ENCODE measurements at places on chromosomes 12 and 14.

DNA sequence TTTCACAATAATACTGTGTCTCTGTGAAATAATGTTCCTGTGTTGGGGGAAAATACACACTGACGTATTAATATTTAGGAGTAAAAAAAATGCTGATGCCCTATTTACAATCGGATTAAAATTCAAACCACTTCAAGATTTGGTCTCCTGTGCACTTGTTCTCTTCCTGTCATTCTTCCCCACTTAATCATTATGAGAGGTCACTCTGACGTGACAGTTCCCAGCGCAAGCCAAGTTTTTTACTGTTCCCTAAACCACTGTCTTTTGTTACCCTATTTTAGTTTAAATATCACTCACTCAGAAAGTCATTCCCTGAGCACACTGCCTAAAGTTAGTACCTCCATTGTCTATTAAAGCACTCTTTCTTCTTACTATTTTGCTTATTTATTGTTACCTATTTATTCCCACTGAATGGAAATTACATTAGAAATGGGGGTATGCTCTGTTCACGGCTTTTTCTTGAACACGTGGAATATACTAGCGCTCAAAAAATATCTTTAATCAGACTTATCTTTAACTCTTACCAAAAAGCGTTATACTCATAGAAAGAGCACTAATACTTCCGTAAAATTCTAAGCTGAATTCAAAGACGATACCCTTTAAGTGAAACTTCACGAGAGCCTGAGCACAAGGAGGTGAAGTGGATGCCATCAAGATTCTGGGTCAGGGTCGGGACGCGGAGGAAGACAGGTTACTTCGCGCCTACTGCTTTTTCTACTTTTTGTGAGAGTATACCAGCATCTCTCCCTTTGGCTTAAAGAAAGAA lies 670 bp upstream of the PSMA3 start:
- DNase-seq: no peak

DNA sequence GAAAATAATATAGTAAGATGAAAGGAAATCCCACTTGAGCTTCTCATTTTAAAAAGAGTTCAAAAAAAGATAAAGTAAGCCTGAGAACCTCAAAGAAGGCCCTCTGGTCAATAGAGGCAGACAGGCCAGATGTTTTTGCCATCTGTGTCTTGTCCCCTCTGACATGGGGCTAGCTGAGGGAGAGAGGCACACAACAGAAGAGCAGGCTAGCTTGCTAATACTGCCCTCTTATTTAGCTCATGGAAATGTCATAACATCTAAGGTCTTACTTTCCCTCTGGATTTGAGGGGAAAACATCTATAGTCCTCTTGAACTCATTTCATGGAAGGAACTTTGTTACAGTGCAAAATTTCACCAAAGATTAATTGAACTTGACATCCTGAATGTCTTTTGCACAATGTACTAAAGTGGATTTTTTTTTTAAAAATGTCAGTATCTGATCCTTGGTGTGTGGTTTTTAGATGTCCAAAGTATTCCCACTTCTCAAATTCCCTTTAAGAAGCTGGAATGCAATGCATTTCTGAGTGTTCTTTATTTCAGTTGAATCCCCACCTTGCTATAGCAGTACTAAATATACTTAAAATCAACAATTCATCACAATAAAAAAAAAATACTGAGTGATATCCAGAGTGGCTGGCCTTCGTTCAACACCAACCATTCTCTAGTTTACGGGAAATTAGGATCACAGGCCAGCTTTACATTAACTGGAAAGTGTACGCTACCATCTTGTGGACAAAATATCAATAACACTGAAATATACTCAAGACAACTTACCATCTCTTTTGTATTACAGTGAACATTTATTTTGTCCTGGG lies 176.7 kb downstream of the PAH start:
- no peak for DNase-seq

- DNase-seq: no peak
These were observed 19.6 kb downstream of the PELI2 start for GRCh38 chr14:56137849-56138248.

DNA sequence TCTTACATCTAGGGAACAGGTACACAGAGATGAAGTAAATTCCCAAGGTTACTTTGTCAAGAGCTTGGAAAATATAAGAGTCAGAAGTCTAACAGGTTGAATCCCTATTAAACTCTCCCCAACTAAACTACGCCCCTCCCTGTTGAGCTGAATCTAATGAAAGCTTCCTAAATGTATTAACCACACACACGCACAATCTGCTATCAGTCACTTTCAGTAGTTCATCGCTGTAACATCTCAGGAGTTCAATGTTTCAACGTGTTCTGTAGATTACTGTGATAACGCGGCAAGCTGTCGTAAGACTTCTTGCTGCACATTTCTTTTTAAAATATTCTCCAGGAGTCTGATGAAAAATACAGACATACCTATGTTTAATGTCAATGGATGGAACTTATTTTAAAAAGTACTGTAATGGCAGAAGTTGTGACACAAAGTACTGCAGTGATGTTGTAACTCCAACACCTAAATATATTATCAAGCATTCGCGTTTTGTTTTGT lies 612 bp upstream of the SLC25A3 start:
- DNase-seq: no peak

GRCh38 chr14:100825713-100826331 lies at the start of gene MEG3:
MEG3 (plus strand) TSS chr14:100826118.
- no peak for DNase-seq
